ENCODE measurements at places on chromosomes 7 and 10.
A peak's percentile ranks its signal among the peaks of the same experiment; 100 is the strongest.

GRCh38 chr7:101633511-101633910 lies 4.4 kb upstream of the MYL10 start:
- DNase-seq, result no peak

DNA sequence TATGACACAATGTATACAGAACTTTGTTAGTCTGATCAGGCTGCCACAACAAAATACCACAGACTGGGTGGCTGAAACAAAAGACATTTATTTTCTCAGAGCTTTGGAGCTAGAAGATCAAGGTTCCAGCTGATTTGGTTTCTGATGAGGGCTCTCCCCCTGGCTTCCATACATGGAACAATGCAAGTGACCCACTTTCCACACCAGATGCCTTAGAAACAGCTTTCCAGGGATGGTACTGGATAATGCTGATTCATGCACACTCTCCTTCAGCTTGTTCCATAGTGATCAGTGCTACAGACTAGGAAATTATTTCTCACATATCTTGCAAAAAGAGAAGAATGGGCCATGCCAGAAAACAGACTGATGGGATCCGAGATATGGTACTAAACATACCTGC lies 1274.9 kb upstream of the SORCS1 start:
- no peak for DNase-seq

GRCh38 chr7:103292122-103292521 lies 5.1 kb upstream of the PMPCB start:
- DNase-seq, result no peak

GRCh38 chr10:126496771-126497545 lies 108.7 kb upstream of the ADAM12 start:
- DNase-seq, result no peak

- DNase-seq, result peak; percentile 92
These were observed 37.2 kb downstream of the PLEKHS1 start for GRCh38 chr10:113788604-113789083.

GRCh38 chr7:24827589-24827988 lies 70.3 kb upstream of the GSDME start:
- DNase-seq, result no peak

- no peak for DNase-seq
These were observed 14.5 kb downstream of the ADK start for GRCh38 chr10:74165530-74165901.

DNA sequence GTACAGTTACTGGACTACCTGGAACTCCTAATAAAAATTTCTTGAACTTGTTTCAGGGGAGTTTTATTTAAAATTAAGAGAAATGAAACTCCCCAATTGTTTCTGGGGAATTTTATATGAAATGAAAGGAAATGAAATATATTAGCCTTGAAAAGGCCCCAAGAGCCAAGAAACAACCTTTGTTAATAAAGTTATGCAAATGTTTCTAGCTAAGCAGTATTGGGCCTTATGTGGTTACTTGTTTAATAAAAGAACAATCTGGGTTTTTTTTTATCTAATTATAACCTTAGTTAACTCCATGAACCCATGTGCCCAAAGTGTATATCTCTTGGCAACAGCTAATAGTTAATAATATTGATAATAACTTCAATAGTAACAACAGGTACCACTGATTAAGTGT lies 222.8 kb downstream of the EXOC4 start:
- DNase-seq, result no peak

DNA sequence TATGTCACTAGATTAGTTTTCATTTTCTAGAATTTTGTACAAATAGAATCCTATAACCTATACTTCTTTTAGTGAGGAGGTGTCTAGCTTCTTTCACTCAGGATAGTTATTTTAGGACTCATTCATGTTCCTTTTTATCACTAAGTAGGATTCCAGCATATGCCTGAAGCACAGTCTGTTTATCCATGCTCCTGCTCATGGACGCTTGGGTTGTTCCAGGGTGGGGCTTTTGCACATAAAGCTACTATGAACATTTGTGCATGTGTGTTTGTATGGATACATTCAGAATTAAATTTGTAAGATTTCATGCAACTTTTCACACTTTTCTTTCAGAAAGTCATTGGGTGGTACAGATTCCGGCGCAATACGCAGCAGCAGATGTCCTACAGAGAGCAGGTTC lies 24.6 kb downstream of the ABRAXAS2 start:
- DNase-seq, result no peak

- no peak for DNase-seq
These were observed 259.1 kb upstream of the MKLN1 start for GRCh38 chr7:131068604-131069021.

- no peak for DNase-seq
These were observed 60.7 kb downstream of the ABCB4 start for GRCh38 chr7:87414794-87415188.

- DNase-seq, result no peak
These were observed 11.1 kb downstream of the MSRB2 start for GRCh38 chr10:23106331-23107072.

DNA sequence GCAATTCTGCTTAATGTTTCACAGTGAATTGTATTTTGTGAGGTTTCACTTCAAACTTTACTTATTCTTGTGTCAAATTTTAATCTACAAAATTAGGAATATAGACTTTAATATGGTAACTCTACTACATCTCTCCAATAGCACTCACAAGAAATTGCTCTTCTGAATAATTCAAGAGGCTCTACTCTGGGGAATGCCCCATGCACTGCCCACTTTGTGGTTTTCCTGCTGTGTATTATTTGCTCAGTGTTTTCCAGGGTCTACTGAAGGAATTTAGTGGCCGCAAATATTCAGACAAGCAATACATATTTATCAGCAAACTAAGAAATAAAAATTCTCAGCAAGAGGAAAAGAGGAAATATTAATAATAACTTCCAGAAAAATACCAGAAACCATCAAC lies 611.4 kb downstream of the TNS3 start:
- DNase-seq, result no peak

DNA sequence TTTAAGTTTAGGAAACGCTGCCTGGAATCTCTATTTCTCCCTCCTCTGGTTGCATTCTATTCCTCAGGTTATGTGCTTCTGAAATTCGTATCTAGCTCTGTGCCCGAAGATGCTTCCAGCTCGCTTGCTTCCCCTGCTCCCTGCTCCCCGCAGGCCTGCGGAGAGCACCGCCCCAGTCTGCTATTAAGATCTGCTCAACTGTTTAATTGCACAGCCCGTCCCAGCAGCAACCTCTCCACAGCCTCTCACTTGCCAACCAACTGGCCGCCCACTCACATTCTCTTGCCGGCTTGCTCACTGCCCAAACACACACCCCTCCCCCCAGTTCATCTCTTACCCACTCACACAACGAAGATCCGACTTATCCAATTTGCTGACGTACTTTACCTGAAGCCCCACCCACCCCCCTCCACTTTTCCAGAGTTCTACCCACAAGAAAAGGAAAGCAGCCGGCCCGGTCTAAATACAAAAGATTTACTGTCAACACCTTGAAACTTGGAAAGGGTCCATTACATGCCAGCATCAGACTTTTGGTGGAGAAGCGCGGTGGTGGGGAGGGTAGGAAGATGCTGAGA lies 167.3 kb upstream of the KLF14 start:
- peak; percentile 81 for DNase-seq

GRCh38 chr7:74544706-74545469 lies 91.2 kb downstream of the GTF2IRD1 start:
- peak; percentile 16 for DNase-seq

- DNase-seq, result no peak
These were observed 14.9 kb upstream of the PLEKHS1 start for GRCh38 chr10:113736576-113736975.

- DNase-seq, result no peak
These were observed 117.8 kb upstream of the RNF32 start for GRCh38 chr7:156522801-156523200.

GRCh38 chr10:98332623-98333269 lies 64.8 kb upstream of the LOXL4 start:
- DNase-seq, result no peak

DNA sequence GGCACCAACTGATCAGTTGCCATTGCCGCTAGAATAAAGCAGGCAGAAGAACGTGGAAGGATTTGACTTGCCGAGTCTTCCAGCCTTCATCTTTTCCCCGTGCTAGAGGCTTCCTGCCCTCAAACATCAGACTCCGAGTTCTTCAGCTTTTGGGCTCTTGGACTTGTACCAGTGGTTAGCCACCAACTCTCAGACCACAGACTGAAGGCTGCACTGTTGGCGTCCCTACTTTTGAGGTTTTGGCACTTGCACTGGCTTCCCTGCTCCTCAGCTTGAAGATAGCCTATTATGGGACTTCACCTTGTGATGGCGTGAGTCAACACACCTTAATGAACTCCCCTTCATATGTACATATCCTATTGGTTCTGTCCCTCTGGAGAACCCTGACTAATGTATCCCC lies 57.3 kb upstream of the KCND2 start:
- no peak for DNase-seq

GRCh38 chr7:155377838-155378579 lies 79.9 kb upstream of the EN2 start:
- no peak for DNase-seq

DNA sequence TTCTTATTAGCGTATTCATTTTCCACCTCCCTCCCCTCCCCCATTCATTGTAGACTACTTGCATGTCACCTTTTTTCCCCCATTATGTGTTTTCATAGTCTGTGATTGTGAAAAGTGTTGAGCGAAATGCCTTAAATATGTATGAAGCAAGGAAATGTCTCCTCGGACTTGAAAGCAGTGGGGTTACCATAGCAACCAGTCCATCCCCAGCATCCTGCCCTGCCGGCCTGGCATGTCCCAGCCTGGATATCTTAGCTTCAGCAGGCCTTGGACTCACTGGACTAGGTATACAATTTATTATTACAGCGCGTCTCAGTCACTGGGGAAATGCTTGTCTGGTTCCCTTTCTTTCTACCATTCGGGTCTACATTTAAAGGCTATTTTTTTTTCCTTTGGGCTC lies 283.6 kb downstream of the BICC1 start:
- DNase-seq, result no peak

DNA sequence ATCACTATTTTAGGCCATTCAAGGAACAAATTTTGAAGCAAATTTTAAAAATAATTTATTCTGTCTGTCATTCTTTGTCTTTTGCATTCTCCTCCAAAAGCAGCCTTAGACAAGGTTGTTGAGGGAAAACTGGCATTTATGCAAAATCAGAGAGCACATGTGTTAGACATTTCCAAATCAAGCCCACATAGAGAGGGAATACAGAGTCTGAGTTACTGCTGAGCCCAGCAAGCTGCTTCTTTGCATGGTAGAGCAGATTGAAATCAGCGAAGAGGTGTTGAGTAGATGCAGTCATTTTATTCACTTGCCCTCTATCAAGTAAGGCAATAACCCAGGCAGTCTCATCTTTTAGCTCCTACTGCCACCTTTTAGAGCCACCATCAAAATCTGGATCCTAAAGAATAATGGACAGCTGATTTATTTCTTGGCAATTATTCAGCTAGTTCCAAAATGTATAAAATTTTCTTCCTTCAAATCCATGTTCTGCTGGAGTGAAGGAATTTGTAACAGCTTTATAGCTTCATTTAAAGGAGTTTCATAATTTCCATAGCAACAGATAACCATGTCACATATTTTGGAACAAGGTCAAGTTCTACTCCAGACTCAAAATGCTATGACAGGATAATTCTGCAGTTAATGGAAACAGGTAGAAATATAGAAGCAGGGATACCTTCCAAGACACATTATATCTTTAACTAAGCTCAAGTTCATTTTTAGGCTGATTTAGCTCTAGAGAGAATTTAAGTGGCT lies 7.3 kb upstream of the PCDH15 start:
- DNase-seq, result no peak

GRCh38 chr10:92413519-92413918 lies 122.6 kb downstream of the MARCHF5 start:
- no peak for DNase-seq

All from HFF-Myc (cell line).